ENCODE measurements at places on chromosomes 16 and 17.

DNA sequence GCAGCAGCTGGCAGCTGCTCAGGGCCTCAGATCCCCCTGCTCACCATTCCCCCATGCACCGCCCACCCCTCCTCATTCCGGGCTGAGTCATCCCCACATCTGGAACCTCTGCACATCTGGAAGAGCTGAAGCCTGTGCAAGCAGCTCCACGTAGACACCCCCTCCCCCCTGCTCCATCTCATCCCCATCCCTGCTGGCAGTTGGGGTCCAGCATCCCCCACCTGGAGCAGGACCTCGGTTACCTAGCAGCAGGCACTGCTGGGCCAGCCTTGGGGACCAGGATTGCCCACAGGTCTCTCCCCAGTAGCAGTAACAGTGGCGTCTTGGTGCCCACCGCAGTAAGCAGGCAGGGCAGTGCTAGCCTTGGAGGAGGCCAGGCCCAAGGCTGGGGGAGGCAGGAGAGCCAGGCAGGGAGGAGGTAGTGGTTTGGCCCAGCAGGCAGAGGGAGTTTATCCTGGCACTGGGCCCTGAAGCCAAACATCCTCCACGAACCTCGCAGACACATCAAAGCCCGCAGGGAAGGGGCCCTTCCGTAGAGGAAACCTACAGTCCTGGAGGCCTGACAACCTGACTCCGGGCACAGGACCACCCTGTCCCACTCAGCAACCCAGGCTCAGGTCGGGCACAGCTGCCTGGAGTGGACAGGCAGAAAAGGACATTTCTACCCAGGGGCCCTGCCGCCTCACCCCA lies 7.7 kb upstream of the TMEM92 start:
- DNase-seq = no peak

DNA sequence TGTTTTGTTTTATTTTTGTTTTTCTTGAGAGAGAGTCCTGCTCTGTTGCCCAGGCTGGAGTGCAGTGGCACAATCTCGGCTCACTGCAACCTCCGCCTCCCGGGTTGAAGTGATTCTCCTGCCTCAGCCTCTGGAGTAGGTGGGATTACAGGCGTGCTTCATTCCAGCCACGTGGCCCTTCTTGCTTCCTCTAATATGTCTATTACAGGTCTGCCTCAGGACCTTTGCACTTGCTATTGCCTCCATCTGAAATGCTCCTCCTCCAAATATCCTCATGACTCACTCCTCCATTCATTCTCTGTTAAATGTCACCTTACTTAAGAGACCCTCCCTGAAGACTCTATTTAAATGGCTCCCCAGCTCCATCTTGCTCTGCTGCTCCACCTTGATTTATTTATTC lies 39.0 kb downstream of the LYRM9 start:
- DNase-seq = no peak

- no peak for DNase-seq
Observed at GRCh38 chr17:2452216-2452750, 51.4 kb upstream of the MNT start.

DNA sequence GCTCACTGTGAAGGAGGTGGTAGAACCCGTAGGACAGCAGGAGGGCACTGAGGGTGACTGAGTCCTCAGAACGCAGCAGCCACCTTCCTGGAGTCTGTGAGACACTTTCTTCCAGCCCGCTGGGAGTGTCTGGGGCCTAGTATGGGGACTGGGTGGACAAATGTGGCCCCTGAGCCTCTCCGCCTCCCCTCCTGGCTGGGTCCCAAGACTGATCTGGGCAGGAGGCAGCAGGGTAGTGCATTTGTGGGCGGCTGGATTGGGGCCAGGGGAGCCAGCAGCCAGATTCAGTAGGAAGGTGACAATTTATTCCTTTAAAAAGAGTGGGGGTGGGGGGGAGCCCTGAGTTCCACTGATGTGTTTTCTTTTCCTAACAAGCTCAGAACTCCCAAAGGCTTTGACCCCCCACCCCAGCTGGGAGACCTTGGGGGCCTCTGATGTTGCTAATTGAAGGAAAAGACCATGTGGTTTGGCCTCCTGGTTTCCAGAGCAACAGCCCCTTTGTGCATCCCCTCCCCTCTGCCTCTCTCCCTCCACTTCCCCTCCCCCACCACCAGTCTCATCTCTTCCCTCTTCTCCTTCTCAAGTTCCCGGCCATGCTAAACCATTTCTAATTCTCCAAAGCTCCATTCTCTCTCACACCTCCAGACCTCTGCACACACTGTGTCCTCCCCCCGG lies 4.4 kb downstream of the CLEC19A start:
- DNase-seq = no peak

- DNase-seq = no peak
Observed at GRCh38 chr16:85571813-85572619, 41.1 kb upstream of the GSE1 start.

GRCh38 chr16:10995565-10995964 lies 51.2 kb downstream of the CLEC16A start:
- no peak for DNase-seq

GRCh38 chr17:45828582-45829133 lies 16.0 kb upstream of the SPPL2C start:
- no peak for DNase-seq

- no peak for DNase-seq
Observed at GRCh38 chr17:44915862-44916780, 821 bp upstream of the GFAP start.

DNA sequence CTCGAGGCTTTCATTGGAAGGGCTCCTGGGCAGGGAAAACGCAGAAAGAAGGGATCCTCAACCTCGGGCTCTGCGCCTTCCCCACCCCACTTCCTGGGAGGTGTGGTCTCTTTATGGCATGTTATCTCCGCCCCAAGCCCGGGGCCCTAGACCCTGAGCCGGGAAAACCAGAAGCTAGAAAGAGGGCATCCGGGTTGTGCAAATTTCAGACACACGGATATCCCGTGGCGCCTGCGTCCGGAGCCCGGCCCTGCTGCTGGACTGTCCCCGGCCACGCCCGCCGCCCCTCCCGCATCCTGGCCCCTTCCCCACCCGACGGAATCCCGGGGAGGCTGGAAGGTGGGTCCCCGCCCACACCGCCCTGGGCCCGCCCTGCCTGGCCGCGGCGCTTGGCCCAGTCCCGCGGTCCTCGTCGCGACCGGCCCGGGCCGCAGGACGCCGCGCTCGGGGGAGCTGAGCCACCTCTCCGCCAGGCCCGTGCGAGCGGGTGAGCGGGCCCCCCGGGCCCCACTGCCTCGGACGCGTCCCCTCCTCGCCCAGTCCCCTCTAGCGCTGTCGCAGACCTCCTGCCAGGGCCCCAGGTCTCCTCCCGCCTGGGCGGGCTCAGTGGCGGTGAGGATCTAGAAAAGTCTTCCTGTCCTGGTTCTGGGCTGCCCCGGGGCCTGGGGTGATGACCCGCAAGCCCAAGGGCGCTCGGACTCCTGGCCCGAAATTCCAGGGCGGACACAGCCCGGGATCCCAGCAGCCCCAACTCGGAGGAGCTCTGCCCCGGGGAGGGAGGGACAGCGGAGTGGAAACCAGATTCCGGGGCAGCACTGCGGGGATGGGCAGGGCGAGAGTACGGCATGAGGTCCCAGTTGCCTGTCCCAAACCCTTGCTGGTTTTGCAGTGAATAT lies at the start of gene SLC16A5:
TSS of gene SLC16A5 (plus strand) at position 397 of the 896 bp plus-strand sequence. CDS start 5,683 bp downstream, outside the sequence.
- no peak for DNase-seq

GRCh38 chr16:67248401-67249177 lies at the start of gene SLC9A5:
Gene SLC9A5, plus strand, starts transcription at chr16:67248979. Its CDS starts 36 bp downstream, at chr16:67249015.
- no peak for DNase-seq

- DNase-seq = no peak
Observed at GRCh38 chr16:85579923-85580580, 33.1 kb upstream of the GSE1 start.

DNA sequence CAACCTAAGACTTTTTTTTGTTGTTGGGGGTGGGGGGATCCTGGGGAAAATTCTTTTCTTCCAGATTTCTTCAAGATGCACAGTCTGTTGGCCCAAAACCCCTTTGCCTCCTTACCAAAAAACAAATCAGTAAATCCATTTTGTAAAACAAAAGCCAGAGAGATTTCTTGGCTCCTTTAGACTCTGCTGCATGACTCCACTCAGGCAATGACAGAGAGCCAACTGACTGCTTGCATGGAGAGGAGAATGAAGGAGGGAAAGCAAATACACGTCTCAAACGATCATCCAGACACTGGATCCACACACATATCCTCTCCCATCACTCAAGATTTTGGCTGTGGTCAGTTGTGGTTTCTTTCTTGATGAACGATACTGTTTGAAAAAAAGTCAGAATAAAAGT lies 13.8 kb downstream of the COPRS start:
- no peak for DNase-seq

- no peak for DNase-seq
Observed at GRCh38 chr17:77596491-77597417, 361.7 kb upstream of the TNRC6C start.

DNA sequence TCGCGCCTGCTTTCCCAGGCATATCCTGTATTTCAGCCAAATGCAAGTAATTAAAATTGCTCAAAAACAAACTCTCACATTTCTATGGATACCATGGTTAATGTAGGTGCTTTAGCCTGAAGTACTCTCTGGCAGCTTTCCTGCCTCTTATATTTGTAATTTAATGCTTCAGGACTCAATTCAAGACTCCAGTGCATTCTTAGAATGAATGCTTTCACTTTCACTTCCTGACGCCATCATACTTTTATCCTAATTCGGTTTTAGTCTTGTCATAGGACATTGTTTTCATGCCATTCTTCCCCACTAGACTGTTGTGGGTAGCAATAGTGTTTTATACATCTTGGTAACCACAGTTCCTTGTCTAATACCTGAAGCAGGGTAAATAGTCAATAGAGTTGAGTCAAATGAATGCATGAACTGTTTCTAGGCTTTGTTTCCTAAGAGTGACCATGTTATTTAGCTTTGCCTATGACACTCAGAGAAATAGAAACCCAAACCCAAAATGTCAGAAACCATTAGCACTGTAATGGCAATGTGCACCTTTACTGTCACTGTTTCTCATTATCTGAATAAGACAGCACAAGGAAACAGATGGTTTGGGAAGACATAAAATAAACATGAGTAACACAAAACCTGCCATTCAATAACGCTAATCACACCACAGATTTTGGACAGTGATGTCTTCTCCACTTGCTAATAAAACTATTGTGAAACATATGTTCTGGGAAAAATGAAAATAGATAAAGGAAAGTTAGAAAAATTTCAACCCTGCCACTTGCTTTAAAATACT lies 705.5 kb downstream of the CDH11 start:
- DNase-seq = no peak

- no peak for DNase-seq
Observed at GRCh38 chr16:59173408-59173831, 439.3 kb upstream of the GOT2 start.

- DNase-seq = no peak
Observed at GRCh38 chr17:61015966-61016365, 338.3 kb downstream of the BCAS3 start.

DNA sequence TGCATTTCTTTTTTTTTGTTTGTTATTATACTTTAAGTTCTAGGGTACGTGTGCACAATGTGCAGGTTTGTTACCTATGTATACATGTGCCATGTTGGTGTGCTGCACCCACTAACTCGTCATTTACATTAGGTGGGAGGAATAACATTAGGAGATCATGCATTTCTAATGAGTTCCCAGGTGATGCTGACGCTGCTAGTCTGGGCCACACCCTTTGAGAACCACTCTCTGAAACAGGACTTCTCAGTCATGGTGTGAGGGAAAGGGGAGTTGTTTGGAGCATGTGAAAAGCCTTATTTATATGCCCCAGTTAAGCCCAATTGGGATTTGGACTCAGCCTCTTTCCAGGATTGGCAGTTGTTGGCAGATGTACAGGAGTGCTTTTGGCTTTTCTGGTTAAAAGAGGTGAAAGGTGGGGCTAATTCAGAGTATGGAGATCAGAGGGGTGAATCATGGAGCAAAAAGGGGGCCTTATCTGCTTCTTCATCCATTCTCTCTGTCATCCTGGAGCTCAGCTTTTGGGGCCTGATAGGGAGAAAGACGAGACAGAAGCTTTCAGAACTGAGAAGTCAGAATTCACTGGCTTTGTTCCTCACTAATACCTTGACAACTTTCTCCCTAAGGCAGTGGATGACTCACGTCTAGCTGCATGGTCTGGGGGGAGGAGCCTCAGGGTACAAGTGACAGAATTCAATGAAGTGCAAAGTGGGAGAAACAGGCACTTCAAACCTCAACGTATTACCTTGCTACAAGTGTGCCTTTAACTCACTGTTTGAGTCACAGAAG lies 180.0 kb upstream of the CACNG3 start:
- no peak for DNase-seq

- DNase-seq = no peak
Observed at GRCh38 chr16:79943736-79944135, 343.2 kb upstream of the MAF start.

GRCh38 chr16:80372341-80372740 lies 168.5 kb upstream of the DYNLRB2 start:
- no peak for DNase-seq

DNA sequence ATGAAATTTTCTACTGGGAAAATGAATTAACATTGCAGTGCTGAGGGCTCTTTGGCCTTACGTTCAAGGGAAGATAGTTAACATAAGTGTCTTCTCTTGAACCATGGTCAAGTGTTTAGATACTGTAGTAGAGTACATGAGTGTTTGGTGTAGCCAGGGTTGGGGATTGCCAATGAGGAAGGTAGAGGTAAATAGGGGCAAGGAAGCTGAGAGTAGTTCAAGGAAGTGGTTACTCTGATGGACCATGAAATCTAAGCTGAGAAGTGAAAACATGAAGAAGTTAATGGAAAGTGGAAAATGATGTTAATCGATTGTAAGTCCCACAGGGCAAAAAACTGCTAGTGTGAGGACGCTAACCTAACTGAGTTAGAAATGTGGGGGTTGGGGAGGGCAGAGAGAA lies 249.6 kb upstream of the AXIN2 start:
- DNase-seq = no peak

DNA sequence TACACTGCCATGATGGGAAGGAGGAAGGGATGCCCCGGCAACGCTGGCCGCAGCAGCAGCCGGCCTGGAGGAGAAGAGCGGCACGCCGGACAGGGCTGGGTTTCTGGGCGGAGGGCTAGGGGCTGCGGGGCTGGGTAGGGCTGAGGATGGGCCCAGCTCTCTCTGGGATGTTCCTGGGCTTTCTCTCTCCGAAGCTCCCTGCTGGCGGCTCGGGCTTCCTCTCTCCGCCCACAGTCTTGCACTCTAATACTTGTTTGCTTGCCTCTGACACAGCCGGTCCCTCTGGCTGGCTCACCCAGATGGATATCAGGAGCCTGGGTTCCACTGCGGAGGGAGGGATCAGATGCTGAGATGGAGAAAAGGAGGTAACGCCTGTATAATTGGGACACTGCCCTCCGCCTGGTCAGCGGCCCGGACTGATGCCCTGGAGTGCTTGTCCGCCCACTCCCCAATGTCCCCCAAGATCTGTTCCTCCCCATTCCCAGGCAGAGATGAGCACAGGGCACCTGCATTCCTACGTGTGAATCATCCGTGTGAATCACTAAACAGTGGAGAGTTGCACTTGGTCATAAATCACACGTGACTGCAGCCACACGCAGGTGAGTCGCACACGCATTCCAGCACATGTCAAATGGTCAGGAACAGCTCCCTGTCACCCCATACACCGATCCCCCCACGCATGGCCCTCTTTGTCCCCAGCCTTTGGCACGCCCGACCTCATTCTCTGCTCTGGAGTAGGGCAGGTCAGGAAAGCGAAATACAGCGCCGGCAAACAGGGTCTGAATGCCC lies at the start of gene ALOXE3:
TSS of gene ALOXE3 (minus strand) at position 535 of the 789 bp plus-strand sequence. CDS start at position 11, 524 bp downstream.
- DNase-seq = no peak

Measured in substantia nigra (tissue), 51 donors.